Stomach (tissue), 19 donors: ENCODE measurements at places on chromosomes 7 and 10.

DNA sequence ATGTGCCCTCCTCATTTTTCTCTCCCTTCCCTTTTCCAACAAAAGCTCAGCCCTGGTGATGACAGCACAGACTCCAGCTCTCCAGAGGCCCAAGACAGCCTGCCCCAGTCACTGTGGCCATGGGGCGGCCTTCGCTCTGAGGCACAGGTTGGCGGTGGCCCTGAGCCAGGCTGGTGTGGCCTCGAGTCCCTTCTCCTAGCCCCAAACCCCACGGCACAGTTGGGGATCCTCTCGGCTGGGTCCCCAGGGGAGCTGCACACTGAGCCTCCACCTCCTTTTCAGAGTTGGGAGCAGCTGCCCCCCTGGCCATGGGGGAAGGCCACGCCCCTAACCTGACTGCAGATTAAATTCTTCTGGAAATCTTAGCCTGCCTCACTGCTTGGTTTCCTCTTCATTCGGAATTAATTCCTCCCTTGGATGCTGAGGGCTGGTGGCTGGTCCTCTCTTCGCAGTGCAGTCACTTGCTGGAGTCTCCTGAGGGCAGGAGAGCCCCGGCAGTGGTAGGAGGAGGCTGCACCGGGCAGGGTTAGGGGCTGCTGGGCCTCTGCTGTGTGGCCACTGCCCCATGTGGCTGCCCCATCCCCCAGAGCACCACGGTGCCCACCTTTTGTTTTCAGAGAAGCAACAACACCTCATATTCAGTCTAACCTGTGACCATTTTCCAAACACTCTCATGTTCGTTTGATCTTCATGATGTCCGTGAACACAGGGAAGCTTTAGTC is 426.6 kb downstream of the DNAJB6 start:
- DNase-seq, result no peak

GRCh38 chr7:32074787-32075585 is 4.8 kb upstream of the PDE1C start:
- peak; percentile 47 for DNase-seq

DNA sequence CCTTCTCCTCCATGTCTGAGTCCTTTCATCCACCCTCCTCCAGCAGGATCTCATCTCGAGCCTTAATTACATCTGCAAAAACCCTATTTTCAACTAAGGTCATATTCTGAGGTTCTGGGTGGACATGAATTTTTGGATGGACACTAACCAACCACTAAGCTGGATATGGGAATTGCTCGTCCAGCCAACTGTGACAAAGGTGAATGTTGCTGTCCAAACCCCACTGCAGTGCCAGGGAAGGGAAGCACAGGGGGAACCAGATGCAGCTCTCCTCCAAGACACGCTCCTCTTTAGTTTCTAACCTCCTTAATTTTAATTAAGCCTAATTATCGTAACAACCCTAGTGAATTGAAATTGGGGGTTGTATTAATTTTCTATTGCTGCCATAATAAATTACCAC is 65.1 kb upstream of the EBF3 start:
- no peak for DNase-seq

- peak; percentile 35 for DNase-seq
Measured at GRCh38 chr7:32318300-32319011, 171.7 kb downstream of the LSM5 start.

DNA sequence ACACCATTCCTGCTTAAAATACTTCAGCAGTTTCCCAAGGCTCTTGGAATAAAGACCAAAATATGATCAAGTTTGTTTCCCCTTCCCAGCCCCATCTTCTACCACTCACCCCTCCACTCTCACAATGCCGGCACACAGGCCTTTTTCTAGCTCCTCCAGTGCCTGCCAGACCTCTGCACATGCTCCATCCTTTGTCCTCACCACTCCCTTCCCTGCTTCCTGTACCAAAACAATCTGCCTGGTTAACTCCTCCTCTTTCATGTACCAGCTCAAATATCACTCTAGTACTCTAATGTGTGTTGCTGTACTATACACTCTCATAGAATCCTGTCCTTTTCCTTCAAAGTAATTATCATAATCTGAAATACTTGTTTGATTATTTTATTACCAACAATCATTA is 19.4 kb downstream of the SCRN1 start:
- DNase-seq, result no peak

DNA sequence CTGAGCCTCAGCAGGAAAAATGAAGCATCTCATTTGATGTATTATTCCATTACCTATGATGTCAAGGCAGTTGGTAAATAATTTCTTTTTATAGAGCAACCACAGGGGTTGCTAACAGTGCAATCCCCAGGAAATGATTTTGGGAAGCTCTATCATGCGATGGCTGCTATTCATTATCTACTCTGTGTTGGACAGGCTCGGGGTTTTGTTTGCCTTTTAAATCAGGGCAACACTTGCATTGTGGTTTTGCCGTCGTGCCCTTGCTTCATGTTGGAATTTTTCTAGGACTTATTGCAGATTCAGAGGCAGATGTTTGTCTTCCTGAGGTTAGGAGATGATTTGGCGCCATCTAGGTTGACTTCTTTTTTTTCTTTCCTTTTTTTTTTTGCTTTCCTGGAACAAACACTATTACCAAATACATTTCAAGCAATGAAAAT is 128.4 kb downstream of the BICC1 start:
- DNase-seq, result peak; percentile 45

GRCh38 chr10:47024046-47024322 is 112.8 kb downstream of the PTPN20 start:
- no peak for DNase-seq

- DNase-seq, result no peak
Measured at GRCh38 chr10:102188298-102188940, 36.2 kb downstream of the NOLC1 start.

- DNase-seq, result no peak
Measured at GRCh38 chr10:122075171-122075570, 86.2 kb downstream of the TACC2 start.

DNA sequence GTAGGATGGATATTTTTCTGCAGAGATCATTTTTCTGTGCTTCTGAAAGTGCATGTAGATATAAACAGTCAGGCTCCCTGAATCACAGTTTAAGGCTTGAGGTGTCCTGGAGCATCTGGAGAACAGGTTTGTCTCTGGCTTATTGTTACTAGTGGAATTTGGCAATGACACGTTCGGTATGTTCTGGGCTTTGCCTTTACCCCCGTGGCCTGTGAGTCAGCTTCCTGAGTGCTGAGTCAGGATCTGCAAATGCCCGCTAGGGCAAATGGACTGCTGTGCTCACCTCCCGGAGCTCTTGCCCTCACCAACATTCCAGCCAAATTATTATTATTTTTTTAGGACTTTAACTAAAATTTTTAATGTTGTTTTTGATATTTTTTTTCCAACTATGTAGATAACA is 192.5 kb upstream of the PRSS1 start:
- DNase-seq, result peak; percentile 38

GRCh38 chr7:157474685-157475084 is 137.9 kb downstream of the DNAJB6 start:
- DNase-seq, result peak; percentile 26

DNA sequence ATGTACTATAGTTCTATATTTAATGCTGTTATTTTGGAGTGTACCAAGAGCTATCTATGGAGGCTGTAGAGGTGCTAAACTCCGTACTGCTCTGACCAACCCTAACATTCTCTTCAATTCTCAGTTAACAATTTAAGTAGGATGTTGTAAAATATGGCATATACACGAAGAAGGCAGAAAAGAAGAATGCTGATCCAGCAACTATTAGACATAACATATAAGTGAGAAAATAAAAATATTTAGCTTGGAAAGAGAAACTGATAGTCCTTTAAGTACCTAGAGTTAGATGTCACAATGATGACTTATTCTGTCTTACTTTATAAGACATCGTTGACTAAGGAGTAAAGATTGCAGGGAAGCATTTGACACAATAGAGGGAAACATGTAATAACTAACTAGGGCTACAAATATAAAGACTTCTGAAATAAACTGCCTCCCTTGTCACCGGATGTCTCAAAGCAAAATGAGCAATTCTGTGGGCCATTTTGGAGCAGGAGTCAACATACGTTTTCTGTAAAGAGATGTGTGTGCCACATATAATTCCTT is 159.5 kb downstream of the CPEB3 start:
- DNase-seq, result no peak

- DNase-seq, result no peak
Measured at GRCh38 chr7:115676080-115676479, 354.5 kb downstream of the TFEC start.

GRCh38 chr7:99693427-99694200 is 13.8 kb upstream of the CYP3A5 start:
- peak; percentile 87 for DNase-seq

GRCh38 chr7:53604201-53604600 is 568.8 kb downstream of the POM121L12 start:
- no peak for DNase-seq
